ENCODE measurements at places on chromosomes 4 and X. TPM values are rescaled to one million over a fixed set of nuclear protein-coding genes. Genes with fewer than 3 reads are reported as not detected.

The TSPAN6 gene
- 42.7 TPM for total RNA-seq

The NEIL3 gene
- 2.1 TPM for total RNA-seq

The RHOXF2 gene
- total RNA-seq, result not detected

The RAB9B gene
- total RNA-seq, result 0.34 TPM

The FBXL5 gene
- 51.1 TPM for total RNA-seq

The HPSE gene
- total RNA-seq, result 1.3 TPM

The CYBB gene
- total RNA-seq, result 0.38 TPM

The CXorf51B gene
- not detected for total RNA-seq

The PRR32 gene
- total RNA-seq, result not detected

The CLDN34 gene
- not detected for total RNA-seq

The WDR17 gene
- total RNA-seq, result 3.7 TPM

The RBBP7 gene
- 80.6 TPM for total RNA-seq

The FOXP3 gene
- 0.71 TPM for total RNA-seq

The RCHY1 gene
- 20.3 TPM for total RNA-seq

The PNPLA4 gene
- total RNA-seq, result 19.0 TPM

The PCYT1B gene
- total RNA-seq, result 1.8 TPM

The PPP2R2C gene
- total RNA-seq, result not detected

The TLR1 gene
- 0.67 TPM for total RNA-seq

The BRS3 gene
- not detected for total RNA-seq

The ARR3 gene
- total RNA-seq, result not detected

The TAF7L gene
- 0.33 TPM for total RNA-seq

The ODAPH gene
- 0.41 TPM for total RNA-seq

The IL2 gene
- total RNA-seq, result not detected

The ZAR1 gene
- total RNA-seq, result not detected

The FAM53A gene
- total RNA-seq, result 1.1 TPM

The GLRA2 gene
- total RNA-seq, result not detected

The PAGE1 gene
- not detected for total RNA-seq

The COL25A1 gene
- total RNA-seq, result 1.9 TPM

The BMX gene
- not detected for total RNA-seq

The SRPK3 gene
- 0.08 TPM for total RNA-seq

The NXF2 gene
- not detected for total RNA-seq

The UGT2B7 gene
- 42.7 TPM for total RNA-seq

The FAT4 gene
- 2.9 TPM for total RNA-seq

The DCAF16 gene
- total RNA-seq, result 26.8 TPM

The PTCHD1 gene
- 0.68 TPM for total RNA-seq

The LEF1 gene
- 9.1 TPM for total RNA-seq

The PCSK1N gene
- 66.6 TPM for total RNA-seq

The CLNK gene
- total RNA-seq, result not detected

The NKX3-2 gene
- not detected for total RNA-seq

The CFAP99 gene
- not detected for total RNA-seq

The LANCL3 gene
- total RNA-seq, result 0.13 TPM

The TCEAL6 gene
- total RNA-seq, result not detected

The SEPTIN11 gene
- 135 TPM for total RNA-seq

The NAP1L2 gene
- total RNA-seq, result 0.55 TPM

The EMCN gene
- total RNA-seq, result 0.34 TPM

The APBB2 gene
- 52.7 TPM for total RNA-seq

The PABPC1L2A gene
- total RNA-seq, result not detected

The PHEX gene
- total RNA-seq, result 0.04 TPM

The UGT2A1 gene
- not detected for total RNA-seq

The CYP2U1 gene
- total RNA-seq, result 12.3 TPM

The DYNLT3 gene
- total RNA-seq, result 35.6 TPM

The XPNPEP2 gene
- total RNA-seq, result not detected

The CFAP47 gene
- 0.21 TPM for total RNA-seq

The FRG2 gene
- not detected for total RNA-seq

The GTPBP6 gene
- total RNA-seq, result 49.5 TPM

The ALAS2 gene
- not detected for total RNA-seq

The C4orf50 gene
- total RNA-seq, result not detected

The GIMD1 gene
- not detected for total RNA-seq

The ETDC gene
- not detected for total RNA-seq

Measured in kidney epithelial cell (primary cell).